ENCODE measurements at places on chromosomes 6 and 20.

DNA sequence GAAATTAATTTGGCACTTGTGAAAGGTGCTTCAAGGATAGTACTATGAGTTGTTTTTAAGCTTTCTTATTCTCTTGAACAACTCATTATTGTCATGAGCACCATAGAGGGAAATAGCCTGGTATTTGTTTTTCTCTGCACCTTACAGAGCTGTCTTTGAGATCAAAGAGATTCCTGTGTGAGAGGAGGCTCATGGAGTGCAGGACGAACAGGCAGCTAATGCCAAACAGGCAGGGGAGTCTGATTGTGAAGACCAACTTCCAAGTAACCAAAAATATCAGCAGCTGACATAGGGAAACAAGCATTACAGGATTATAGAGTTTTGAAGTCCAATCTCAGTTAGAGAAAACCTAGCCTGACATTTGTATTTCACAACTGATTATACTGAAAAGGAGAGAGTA lies 110.6 kb upstream of the TENT5A start:
- no peak for DNase-seq

GRCh38 chr6:53066874-53067706 lies 1.9 kb downstream of the FBXO9 start:
- DNase-seq, result peak; percentile 34

DNA sequence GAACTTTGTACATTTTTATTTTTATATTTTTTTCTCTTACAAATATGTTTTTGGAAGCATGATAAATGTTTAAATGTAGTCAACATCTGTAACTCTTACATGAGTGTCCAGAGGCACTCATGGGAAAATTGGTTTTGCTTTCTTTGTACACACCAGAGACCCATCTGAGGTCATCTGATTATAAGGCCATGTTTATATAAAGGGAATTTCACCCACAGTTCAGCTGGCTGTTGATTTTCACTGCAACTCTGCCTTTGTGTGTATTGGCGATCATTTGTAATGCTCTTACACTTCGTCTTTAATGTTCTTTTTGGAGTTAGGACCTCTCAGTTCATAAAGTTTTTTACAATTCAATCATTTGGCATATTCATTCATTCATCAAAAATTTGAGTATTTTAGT lies 28.1 kb downstream of the RIOK1 start:
- peak; percentile 28 for DNase-seq

DNA sequence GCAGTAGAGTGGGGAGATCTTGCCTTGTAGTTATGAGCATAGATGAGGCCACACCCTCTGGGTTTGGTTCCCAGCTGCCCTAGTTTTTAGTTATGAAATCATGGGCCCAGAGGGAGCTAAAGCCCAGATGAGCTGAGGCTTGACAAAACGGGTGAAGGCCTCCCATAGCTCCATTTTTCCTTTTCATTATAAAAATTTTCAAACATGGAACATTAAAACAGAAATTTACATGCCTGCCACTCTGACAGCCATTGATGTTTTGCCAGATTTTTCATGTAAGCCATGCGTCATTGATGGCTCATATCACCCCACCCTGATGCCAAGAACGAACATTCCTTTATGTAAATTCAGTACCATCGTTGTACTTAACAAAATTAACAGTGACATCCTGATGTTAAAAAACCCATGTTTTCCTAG lies 67.9 kb downstream of the IGF2R start:
- DNase-seq, result no peak

- DNase-seq, result peak; percentile 35
Observed at GRCh38 chr6:112480553-112480952, 133.4 kb downstream of the RFPL4B start.

GRCh38 chr6:68638230-68638900 lies 3.3 kb downstream of the ADGRB3 start:
- peak; percentile 74 for DNase-seq

DNA sequence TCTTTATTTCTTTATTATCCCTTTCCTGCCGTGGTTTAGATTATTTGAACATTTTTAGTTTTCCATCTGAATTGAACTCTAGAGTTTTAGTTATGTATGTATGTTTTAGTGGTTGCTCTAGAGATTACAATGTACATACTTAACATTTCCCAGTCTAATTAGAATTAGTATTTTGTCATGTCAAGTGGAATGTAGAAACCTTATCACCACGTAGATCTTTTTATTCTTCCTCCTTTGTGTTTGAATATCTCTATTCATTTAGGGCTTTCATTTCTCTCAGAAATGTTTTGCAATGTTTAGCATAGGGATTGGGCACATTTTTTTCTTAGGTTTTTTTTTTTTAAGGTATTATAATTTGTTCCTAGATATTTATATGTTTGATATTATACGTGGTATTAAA lies 73.1 kb upstream of the EZR start:
- DNase-seq, result no peak

- DNase-seq, result peak; percentile 31
Observed at GRCh38 chr6:106256201-106256968, 69.2 kb downstream of the ATG5 start.

GRCh38 chr6:99119109-99120031 lies 171.6 kb upstream of the FBXL4 start:
- DNase-seq, result peak; percentile 66

DNA sequence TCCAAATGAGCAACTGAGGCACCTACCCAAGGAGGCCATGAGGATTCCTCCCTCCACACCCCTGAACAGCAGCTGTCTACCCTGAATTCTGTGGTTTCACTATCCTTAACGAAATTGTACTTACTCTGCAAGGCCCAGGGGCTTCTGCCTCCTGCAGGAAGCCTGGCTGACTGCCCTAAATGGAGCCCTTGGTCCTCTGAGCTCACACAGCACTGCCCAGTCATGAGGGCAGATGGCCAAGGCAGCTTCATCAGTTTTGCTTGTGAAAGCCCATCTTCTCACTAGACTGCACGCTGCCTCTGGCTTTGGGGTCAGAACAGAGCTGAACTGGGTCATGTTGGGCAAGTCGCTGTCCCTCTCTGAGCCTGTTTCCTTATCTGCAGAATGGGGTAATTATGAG lies 26.4 kb upstream of the SIRPA start:
- peak; percentile 29 for DNase-seq

DNA sequence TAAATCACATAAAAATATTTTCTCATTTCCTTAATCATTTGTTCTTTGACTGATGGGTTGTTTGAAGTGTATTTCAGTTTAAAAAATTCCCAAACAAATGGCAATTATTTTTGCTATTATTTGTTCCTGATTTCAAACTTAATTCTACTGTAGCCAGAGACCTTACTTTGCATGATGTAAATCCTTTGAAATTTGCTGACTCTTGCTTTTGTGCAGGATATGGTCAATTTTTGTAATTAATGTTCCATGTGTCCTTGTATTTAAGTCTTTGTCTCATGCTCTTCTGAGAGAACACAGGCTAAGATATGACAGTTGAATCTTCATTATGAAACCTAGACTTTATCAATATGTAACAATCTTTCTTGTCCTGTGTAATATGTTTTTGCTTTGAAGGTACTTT lies 295.0 kb upstream of the CHD6 start:
- DNase-seq, result no peak

- DNase-seq, result no peak
Observed at GRCh38 chr6:134323698-134324097, 5.8 kb upstream of the SGK1 start.

- no peak for DNase-seq
Observed at GRCh38 chr6:154861825-154862224, 128.6 kb downstream of the SCAF8 start.

DNA sequence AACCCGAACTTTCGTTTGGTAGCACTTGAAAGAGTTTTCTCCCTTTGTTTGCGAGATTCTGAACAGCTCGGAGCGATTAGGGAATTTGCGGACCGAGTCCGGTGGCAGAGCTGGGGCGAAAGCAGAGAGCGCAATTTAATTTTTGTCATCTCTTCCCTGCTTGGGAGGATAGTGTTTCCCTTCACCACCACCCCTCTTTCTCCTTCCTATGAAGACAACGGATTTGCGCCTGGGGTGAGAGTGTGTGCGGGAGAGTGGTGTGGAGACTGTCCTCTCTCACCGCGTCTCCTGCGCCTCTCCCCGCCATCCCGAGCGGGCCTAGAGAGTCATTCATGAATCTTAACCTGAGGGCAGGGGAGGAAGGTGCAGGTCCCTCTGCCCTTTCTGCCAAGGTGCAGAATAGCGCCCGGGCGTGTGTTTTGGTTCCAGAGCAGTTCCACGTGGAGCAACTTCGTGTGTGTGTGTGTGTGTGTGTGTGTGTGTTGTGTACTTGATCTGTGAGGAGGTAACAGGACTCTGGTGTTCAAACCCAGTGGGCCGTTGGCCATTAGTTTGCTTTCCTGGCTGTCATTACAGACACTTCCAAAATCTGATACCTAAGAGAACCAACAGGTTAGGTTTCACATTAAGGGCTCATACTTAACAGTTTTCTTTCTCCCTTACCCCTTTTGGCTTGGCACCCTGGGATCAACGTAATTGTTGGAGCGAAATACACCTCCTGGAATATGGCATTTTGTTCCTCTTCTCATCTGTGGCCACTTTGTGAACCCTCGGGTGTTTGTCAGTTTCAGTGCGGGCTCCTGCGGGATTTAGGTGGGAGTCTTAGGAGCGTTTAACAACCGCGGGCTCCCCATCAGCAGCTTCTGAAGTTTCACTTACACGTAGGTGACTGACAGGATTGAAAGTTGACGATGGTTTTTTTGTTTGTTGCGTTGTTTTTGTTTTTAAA lies 1.8 kb downstream of the EYA4 start:
- no peak for DNase-seq

- DNase-seq, result no peak
Observed at GRCh38 chr6:39428816-39429215, 106.3 kb upstream of the KCNK16 start.

- no peak for DNase-seq
Observed at GRCh38 chr6:162728197-162728596, 423 bp downstream of the PACRG start.

GRCh38 chr6:41269716-41270115 lies 16.8 kb downstream of the TREM1 start:
- no peak for DNase-seq

GRCh38 chr6:131954775-131955107 lies 3.6 kb upstream of the CCN2 start:
- DNase-seq, result peak; percentile 100

DNA sequence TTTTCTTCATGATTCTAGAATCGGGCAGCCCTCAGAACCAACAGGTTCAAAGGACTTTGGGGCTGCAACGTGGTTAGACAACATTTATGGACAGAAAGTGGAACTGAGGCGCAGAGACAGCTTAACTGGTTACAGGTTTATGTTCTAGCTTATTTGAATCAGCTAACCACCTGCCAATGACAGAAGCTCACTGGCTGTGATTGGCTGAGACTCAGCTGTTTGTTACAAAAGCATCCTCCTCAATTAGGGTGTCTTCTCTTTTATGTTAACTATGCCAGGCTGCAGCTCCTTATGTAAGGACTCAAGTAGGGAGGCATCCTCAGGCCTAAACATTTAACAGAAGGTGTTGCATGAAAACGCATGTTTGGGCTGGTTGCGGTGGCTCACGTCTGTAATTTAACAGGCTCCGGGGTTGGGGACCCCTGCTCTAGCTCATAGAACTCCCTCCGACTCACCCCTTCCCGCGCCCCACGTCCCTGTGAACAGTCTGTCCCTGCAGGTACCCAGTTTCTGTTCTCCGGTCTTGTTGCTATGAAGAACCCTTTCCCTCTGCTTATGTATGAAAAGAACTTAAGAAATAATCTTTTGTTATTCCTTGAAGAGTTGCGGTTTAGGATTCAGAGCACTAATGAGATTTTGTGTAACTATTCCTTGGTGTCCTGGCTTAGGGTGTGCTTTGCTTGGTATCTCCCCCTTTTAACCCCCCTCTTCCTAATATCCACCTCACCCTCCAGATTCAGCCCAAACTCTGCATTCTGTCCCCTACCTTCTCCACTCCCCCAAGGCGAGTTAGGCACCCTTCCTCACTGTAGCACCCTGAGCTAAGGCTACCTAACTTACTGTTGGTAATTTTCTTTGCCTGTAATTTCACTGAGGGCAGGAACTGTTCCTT lies 1.2 kb upstream of the TMEM181 start:
- no peak for DNase-seq

DNA sequence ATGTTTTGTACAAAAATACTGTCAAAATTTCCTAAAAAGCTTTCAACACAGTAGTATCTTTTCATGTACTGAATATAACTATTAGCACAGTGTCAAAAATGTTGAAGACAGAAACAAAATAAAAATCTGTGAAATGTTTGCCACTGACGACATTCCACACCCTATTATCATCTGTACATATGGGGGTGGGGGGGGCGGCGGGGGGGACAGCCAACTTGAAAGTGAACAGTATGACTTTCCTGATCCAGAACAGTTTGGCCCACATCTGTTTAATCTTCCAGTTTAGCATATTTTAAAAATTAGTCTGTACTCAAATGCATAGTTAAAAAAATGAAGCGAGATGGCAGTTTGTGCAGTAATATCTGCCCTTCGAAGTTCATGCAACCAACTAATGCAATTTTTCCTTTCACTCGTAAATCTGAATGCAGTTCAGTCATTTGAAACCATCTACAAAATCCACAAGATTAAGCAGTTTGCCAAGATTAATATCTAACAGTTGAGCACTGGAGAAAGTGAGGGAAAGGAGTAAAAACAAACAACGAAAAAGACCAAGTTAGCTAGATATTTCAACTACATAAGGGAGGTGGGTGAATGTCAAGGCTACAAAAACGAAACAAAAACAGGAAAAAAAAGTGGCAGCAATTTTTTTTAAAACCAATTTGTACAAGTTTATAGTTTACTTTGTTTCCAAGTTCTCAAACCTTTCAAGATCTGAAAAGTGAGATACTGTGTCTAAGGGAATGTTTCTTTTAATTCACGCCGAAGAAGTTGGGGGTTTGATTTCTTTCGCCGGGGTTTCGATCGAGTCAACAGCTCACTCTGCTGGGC lies 1.9 kb downstream of the CITED2 start:
- peak; percentile 46 for DNase-seq

- DNase-seq, result peak; percentile 30
Observed at GRCh38 chr20:3250091-3250504, 11.1 kb upstream of the SLC4A11 start.

DNA sequence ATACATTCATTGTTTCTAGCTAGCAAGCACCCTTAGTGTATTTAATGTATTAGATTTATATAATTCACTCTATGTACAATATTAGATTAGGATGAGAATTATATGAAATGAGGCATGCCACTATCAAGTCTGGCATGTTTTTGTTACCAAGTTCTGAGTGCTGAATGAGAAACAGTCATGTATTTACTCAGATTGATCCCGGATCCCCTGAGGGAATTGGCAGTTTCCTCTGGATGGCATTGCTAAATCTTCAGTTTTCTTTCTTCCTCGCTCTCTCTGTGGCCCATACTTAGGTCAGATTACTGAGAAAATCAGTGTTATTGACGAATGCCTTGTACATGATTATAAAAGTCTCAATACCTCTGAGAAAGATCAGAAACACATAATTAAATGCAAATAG lies 66.6 kb downstream of the CDKAL1 start:
- no peak for DNase-seq
